ENCODE measurements at places on chromosomes 4 and X.

GRCh38 chr4:128862608-128863311 lies 53.3 kb downstream of the JADE1 start:
- no peak for DNase-seq

DNA sequence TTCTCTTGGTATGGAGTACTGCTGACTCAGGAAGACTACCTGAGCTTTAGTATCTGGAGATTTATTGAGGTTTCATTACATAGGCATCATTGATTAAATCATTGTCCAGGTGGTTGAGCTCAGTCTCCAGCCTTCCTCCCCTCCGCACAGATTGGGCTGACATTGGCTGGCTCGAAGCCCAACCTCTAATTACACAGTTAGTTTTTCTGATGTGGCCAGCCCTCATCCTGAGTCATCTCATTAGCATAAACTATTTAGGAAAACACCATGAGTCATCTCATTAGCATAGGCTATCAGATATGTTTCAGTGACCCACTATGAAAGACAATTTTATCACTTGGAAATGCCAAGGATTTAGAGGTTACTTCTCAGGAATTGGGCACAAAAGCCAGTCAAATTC lies 93.9 kb upstream of the ANKRD50 start:
- DNase-seq, result no peak

- DNase-seq, result no peak
Observed at GRCh38 chr4:186095406-186095805, 9.1 kb upstream of the FAM149A start.

DNA sequence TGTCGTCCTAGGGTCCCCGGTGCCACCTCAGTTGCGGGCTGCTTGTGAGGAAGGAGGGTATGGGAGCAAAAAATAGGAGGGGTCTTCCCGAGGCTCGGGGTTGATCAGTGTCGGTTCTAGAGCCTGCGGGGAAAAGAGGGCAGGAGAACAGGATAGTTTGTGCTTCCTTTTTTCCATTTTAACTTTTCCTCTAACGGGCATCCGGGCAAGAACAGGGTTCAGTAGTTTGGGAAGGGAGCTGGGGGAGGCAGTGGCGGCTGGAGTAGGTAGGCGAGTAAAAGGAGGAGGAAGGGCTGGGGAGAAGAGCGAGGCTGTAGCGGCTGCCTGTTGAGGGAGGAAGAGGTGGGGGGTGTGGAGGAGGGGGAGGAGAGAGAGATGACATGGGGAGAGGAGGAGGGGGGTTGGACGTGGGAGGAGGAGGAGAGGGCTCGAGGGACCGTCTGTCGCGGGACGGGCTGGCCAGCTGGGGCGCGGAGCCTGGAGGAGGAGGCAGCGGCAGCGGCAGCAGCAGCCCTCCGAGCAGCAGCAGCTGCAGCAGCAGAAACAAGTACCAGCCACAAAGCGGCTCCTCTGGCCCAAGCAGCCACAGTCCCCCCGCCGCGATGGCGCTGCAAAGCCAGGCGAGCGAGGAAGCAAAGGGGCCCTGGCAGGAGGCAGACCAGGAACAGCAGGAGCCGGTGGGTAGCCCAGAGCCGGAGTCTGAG lies at the start of gene SLC16A2:
TSS of gene SLC16A2 (plus strand) at position 458 of the 704 bp plus-strand sequence. CDS start at position 603, 145 bp downstream.
- peak; percentile 62 for DNase-seq

- DNase-seq, result no peak
Observed at GRCh38 chrX:110671068-110671803, 124.4 kb downstream of the CHRDL1 start.

GRCh38 chr4:94758700-94759399 lies 1.1 kb downstream of the BMPR1B start:
- no peak for DNase-seq

DNA sequence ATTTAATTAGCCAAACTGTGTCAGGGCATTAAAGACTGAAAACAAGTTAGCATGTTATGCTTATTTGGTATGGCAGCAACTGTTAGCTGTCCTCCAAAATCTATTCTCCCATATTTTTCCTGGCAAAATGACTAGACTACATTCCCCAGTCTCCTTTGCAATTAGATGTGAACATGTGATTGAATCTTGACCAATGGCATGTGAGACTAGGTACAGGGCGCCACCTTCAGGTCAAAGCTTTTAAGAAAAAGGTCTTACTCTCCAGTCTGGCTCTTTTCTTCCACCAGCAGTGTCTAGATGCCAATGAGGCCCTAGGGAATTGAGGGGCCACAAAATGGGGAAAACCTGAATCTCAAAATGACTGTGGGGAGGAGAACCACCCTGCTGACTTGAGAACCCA lies 408.2 kb downstream of the SMARCA1 start:
- peak; percentile 28 for DNase-seq

GRCh38 chr4:26459756-26460530 lies 30.3 kb downstream of the CCKAR start:
- DNase-seq, result no peak

GRCh38 chr4:175346376-175346775 lies 428.2 kb downstream of the ADAM29 start:
- no peak for DNase-seq

GRCh38 chr4:38106886-38107514 lies 146.8 kb downstream of the PTTG2 start:
- DNase-seq, result no peak

GRCh38 chrX:132068405-132068804 lies 45.3 kb downstream of the STK26 start:
- DNase-seq, result no peak

DNA sequence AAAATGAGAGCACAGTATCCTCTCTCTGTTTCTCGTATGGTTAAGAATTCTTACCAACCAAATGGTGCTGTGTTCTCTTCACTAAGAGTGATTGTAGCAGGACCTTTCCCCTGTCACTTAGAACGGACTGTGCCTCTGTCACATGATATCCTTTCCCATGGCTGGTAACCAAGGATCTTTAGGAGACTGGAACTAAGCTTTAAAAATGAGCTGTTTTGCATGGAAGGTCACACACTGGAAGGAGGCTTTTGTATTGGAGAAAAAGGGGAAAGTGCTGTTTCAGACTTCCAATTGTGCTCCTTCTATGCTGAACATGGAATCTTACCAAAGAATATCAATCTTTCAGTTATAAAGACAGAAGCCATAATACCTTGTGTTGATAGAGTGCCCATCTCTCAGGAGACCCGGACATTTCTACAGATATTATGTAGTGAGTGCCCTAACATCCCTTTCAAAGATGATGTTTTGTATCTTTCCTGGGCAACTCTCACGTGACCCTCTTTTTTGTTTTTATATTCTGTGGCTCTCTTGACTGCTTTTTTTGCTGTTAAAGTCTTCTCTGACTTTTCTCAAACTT lies 148.6 kb downstream of the SLC4A4 start:
- no peak for DNase-seq

- peak; percentile 52 for DNase-seq
Observed at GRCh38 chr4:30380404-30380998, 339.7 kb upstream of the PCDH7 start.

DNA sequence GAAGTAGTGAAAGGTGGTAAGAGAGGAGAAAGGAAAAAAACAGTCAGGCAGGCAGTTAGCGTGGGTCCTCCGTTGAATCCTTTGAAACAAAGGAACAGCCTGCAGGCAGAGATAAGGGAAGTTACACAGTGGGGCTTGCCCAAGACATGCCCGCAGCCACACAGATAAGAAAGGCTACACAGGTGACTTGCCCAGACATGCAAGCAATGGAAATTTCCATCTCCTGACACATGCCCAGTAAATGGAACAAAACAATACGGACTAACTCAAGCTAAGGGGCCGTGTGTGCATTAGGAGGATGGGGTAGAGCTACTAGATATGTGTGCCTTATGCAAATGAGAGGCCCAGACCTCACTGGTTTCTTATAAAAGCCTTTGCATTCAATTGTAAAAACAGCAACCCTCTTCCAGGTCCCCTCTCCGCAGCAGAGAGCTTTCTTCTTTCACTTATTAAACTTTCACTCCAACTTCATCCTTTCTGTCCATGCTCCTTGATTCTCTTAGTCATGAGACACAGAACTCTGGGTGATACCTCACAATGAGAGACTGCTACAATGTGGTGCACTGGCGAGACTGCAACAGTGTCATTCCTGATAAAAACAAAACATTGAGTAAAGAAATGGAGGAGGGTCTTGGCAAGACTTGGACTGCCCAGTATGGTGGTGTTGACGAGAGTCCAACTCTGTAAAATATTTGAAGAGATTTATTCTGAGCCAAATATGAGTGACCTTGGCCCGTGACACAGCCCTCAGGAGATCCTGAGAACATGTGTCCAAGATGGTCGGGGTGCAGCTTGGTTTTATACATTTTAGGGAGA lies 997.4 kb upstream of the PRKX start:
- no peak for DNase-seq

- DNase-seq, result no peak
Observed at GRCh38 chrX:119942173-119942819, 1.3 kb downstream of the NKAP start.

DNA sequence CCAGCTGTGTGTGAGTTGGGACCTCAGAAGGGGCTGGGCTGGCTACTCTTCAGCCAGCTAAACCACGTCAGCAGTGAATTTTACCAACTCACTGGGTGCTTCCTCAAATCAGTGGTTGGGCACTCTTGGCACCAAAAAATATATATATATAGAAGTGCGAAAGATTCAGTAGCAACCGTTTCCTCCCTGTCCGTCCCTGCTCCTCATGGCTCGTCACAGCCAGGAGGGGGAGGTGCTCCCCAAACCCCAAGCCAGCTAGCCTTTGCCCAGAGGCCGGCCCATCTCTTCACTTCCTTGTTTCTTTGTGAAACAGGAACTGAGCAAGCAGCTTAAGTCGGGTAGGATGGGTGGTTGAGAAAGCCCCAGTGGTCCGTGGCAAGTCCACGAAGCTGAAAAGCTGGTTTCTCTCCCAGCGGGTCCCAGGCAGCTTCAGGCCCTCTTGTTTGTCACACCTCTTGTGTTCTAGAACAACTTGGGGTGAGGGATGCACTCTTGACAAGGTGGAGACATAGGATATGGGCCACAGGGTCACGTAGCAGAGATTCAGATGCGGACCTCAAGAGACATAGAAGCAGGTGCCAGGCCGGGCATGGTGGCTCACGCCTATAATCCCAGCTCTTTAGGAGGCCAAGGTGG lies 6.8 kb upstream of the SASH3 start:
- no peak for DNase-seq

GRCh38 chr4:80043541-80043940 lies 29.5 kb downstream of the ANTXR2 start:
- DNase-seq, result no peak

DNA sequence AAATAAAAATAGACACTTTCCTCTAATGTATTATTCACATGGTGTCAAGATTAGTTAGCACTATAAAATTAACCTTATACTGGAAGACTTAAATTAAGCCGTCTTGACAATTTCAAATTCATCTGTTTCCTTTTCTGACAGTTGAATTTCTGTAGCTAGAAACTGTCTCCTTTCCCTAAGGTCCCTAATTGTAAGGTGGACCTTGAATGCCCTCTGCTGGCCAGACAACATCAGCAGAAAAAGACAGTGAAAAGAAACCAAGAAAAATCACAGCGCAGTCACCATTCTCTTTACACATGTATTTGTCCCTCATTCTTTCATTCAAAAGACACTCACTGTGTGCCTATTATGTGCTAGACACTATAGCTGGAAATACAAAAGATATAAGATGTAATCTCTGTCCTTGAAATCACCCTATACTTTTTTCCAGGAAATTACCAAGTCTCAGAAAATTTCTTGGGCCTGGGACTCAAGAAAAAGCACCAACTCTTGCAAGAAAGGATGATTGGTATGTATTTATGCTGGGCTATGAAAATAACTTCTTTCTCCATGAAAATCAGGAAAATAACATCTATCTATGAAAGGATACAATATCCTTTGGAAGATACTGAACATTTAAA lies 32.7 kb upstream of the AMBN start:
- peak; percentile 28 for DNase-seq

DNA sequence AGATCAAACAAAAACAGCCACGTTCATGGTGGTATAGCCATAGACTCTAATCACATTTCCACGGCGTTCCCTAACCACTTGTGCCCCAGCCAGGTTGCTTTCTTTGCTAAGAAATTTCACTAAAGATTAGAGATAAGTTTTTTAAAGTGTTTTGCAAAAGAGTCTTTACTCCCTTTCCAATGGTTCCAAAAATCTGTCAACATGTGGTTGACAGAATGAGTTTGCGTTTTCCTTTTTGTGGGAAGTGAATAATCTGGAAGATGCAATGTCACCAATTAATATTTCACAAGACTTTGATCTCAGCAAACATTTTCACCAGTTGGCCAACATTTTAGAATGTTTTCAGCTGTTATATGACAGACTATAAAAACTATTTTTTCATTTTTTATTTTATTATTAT lies 35.3 kb downstream of the CXCL1 start:
- DNase-seq, result no peak

GRCh38 chr4:86640469-86640868 lies 46.4 kb downstream of the PTPN13 start:
- DNase-seq, result no peak

DNA sequence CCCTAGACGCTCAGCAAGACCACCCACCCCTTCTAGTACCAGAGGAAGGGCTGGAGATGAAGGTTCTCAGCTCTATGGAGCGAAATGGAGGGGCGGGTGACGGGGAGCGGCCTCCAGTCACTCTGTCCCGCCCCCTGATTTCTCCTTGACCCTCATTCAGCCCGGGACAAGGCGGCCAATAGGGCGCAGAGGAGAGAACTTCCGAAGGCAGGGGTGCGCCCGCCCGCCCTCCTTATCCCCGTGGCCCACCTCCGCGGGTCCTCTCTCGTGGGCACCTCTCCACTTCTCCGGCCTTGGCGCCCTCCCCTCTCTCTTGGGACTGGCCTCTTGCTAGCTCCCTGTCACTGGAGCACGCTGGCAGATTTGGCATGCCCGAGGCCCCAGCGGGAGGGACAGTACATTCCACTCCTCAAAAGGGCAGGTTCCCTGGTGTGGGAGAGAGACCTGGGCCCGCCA lies 1.1 kb upstream of the SEPTIN6 start:
- DNase-seq, result no peak

- DNase-seq, result no peak
Observed at GRCh38 chr4:157792716-157793115, 380.1 kb downstream of the GASK1B start.

DNA sequence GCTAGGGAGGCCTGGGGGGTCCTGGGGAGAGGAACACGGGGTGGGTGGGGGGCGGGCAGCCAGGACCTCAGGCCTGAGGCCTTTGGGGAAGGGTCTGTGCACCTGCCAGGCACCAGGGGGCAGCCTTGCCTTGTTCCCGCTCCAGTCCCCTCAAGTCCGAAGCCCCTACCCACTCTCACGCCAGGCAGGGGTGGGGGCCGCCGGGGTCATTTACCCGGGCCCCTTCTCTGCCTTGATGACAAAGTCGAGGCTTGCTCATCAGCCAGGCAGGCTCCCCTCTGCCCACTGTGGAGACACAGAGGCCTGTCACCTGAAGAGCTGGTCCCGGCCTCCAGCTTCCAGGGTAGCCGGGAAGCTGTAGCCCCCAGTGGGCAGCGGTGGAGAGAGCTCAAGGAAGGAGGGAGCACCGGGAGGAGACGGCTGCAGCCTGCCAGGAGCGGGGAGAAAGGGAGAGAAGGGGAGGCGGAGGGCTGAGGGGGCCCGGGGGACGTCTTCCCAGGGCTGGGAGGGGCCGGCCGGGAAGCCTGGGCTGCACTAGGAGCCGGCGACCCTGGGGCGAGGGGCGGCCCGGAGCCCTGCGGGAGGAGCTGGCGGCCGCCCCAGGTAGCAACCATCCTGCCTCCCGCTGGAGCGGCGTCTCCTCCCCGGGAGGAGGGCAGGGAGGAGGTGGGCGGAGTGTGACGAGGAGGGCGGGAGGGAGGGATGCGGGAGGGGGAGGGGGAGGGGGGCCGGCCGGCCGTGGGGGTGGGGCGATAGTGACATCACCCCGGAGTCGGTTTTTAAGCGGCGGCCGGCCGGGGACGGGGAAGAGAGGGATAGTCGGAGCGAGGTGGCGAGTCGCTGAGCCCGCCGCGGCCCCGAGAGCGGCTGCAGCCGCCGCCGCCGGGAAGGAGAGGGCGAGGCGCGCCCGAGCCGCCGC lies at the start of gene SLC6A8:
TSS of gene SLC6A8 (plus strand) at position 806 of the 919 bp plus-strand sequence. CDS start 649 bp downstream, outside the sequence.
- DNase-seq, result peak; percentile 81

- no peak for DNase-seq
Observed at GRCh38 chr4:139501927-139502899, 48.3 kb downstream of the RAB33B start.
